ENCODE measurements at places on chromosomes 16 and 17.

DNA sequence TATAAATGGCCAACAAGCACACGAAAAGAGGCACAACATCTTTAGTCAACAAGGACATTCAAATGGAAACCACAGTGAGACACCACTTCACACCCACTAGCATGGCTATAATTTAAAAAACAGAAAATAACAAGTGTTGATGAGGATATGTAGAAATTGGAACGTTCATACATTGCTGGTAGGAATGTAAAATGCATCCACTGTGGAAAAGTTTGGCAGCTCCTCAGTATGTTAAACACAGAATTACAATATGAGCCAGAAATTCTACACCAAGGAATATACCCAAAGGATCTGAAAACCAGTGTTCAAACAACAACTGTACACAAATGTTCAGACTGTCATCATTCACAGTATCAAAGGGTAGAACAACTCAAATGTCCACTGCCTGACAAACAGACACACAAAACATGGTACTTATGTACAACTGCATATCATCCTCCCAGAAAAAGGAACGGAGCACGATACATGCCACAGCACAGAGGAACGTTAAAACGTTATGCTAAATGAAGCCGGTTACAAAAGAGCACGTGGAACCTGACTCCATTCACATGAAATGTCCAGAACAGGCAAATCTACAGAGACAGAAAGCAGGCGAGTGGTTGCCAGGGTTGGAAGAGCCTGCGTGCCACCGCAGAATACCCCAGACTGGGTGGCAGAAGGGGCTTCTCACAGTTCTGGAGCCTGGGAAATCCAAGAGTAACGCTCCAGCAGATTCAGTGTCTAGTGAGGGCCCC lies 32.8 kb upstream of the METRNL start:
- no peak for DNase-seq

- DNase-seq, result no peak
Measured at GRCh38 chr17:32529604-32530003, 42.8 kb downstream of the CDK5R1 start.

DNA sequence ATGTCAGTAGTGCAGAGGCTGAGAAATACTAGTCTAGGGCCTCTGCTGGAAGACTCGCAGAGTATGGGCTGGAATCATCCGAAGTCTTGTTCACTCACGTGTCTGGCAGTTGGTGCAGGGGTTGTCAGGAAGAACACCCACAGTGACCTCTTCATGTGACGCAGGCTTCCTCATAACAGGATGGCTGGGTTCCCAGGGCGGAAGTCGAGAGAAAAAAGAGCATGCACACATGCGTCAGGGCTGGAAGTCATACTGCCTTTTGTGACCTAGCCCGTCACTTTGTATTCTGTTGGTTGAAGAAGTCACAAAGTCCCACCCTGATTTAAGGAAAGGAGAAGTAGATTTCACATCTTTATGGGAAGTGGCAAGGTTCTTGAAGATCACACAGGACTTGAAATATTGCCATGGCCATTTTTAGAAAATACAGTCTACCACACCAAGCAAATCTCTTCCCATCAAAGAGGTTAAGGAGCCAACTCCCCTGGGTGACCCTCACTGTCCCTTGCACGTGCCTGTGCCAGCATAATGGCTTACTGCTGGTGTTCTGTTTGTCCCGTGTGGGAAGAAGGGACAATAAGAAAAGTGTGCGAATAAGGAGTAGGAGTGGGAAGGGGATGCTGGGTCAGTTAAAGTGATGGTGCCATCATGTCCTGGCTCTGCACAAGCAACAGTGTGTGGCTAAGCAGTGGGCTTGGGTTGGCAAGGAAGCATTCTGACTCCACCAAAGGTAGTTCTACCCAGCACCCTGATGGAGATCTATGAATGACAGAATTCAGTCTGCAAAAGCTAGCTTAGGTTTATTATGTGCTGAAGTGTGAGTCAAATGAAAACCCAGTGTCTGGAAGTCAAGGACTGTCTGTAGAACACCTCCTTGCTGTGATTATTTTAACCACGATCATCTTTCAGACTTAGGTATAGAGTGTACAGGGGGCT lies 28.1 kb downstream of the HEATR3 start:
- DNase-seq, result no peak

DNA sequence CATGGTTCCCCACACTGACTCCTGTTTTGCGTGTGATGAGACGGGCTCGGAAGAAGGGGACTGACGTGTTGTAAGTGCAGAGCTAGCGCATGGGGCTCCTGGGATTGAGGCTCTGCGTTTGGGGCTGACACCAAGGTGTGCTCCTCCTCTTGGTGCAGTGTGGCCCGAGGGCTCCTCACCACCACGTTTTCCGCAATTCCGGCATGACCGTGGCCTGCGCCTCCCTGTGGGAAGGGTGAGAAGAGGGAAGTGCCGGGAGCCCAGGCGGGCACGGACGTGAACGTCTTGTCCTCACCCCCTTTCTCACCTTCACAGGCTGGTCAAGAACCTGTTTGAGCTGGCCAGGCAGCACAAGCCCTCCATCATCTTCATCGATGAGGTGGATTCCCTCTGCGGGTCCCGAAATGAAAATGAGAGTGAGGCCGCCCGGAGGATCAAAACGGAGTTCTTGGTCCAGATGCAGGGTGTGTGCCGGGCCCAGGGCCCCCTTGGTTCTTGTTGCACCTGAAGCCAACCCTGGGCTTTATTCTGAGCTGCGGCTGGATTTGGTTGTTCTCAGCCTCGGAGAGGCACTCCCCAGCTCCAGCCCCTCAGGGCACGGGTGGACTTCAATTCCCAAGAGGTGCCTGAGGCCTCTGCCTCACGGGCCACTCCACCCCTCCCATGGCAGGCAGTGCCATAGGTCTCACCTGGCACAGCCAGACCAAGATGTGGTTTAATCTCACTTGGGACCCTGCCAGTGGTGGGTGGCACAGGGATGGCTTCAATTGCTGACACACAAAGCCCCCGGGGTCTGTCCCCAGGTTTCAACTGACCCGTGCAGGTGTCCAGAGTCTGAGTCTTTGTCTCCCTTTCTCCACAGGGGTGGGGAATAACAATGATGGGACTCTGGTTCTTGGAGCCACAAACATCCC lies 8.9 kb downstream of the VPS4A start:
- DNase-seq, result no peak

DNA sequence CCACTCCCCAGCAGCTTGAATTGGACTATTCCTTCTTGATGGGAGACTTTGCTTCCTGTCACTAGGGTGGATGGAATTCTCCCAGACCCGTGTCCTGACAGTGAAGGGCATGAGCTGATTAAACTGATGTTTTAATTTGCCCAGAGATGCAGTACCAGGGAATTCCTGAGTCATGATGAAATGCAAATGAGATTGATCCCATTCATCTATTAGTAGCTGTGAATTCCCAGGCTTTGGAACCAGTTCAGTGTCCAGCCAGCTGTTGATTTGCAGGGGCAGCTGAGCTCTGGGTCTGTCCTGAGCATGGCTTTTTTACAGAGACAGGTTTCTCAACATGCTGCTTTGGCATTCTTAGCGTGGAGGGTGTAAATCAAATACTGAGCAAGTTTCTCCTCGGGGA lies 157.9 kb downstream of the PITPNC1 start:
- no peak for DNase-seq

DNA sequence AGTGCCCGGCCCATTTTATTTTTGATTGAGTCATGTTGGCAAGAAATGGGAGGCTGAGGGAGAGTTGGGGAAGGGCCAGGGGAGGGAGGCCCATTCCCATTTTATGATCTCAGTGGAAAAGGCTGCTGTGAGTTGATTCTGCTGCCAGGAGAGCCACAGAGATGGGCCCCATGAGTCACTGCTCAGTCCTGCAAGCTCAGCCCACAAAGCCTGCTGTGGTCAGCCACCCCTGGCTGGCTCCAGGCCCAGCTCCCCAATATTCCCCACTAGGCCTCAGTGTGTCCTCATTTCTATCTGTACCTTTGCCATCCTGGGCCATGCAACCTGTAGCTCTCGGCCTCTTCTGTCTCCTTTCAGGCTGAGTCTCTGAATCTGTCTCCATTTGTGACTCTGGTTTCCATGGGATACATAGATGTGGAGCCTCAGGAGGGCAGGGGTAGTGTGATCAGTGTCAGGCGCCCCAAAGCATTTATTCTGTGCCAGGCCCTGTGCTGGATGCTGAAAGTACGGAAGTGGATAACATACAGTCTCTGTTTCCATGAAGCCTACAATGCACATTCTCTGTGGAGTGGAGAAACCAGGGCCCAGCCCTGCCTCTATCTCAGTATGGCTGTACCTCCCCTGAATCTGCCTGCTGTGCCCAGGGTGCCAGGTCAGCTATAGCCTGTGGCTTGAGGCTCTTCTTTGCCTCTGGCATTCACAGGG lies 1.9 kb upstream of the PLEKHG4 start:
- no peak for DNase-seq

GRCh38 chr17:79926142-79926604 lies 86.9 kb upstream of the CBX4 start:
- no peak for DNase-seq

- DNase-seq, result no peak
Measured at GRCh38 chr17:45384789-45385262, 47.8 kb downstream of the ARHGAP27 start.

GRCh38 chr17:68290268-68290954 lies 516 bp downstream of the SLC16A6 start:
- peak; percentile 53 for DNase-seq

DNA sequence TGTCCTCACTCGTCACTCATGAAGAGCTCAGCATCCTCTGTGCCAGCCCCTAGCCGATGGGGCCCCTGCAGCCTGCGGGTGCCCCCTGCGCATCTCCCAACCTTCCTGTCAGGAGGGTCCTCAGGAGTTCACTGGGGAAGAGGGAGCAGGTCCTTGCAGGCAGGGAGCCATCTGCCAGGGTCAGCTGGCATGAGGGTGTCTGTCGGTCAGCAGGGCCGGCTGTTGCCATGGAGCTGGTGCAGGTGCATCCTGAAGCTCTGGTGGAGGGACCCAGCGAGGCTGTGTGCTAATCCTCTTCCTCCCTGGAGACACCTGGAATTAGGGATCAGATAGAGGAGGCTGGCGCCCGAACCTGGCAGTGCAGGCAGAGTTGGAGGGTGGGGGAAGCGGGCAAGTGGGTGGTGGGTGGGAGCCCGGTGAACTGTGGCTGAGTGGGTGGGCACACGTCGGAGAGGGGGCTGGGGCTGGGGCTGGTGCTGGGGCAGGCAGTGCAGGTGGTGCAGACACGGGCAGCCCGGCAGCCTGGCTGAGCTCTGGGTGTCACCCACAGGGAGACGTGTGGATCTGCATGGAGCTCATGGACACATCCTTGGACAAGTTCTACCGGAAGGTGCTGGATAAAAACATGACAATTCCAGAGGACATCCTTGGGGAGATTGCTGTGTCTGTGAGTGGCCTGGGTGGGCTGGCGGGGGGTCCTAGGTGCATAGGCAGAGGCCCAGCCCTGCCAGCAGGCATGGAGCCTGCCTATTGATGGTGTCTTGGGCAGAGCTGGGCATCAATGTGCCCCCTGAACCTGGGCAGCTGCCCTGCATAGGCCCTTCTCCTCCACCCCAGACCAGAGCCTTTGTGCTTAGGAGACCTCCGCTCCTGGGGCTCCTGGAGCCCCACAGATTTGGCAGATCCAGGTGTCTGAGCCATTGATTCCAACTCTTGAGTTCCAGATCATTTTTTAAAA lies 17.4 kb downstream of the MAP2K3 start:
- no peak for DNase-seq

DNA sequence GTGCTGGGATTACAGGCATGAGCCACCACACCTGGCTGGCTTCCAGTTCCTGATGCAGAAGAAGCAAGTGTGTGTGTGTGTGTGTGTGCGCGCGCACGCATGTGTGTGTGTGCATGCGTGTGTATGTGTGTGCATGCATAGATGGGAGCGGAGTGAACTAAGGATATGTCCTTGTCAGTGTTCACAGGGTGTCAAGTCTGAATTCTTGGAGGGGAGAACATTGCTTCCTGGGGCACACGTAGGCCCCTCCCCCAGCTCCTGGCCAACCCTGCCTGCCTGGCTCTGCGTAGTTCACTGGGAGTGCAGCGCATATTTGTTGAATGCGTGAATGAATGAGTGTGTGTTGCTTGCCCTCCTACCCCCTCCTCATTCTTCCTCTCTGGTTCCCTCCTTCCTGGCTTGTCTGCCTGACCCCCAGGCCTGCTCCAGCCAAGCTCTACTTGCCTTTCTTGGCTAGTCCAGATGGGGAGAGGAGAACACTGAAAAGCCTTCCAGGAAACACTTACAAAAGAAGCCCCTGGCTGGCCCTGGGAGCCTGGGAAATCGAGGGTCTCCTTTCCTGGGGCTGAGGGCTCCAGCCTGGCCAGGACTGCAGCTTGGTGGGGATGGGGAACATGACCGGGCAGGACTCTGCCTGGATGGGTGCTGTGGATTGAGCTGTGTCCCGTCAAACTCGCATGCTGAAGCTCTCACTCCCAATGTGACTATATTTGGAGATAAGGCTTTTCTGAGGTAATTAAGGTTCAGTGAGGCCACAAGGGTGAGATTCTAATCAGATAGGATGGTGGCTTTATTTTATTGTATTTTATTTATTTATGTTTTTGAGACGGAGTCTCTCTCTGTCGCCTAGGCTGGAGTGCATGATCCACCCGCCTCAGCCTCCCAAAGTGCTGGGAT lies 27.9 kb downstream of the IGFBP4 start:
- no peak for DNase-seq

- no peak for DNase-seq
Measured at GRCh38 chr16:55435387-55435786, 43.6 kb upstream of the MMP2 start.

GRCh38 chr16:84084570-84085270 lies 32.0 kb downstream of the MBTPS1 start:
- peak; percentile 53 for DNase-seq

DNA sequence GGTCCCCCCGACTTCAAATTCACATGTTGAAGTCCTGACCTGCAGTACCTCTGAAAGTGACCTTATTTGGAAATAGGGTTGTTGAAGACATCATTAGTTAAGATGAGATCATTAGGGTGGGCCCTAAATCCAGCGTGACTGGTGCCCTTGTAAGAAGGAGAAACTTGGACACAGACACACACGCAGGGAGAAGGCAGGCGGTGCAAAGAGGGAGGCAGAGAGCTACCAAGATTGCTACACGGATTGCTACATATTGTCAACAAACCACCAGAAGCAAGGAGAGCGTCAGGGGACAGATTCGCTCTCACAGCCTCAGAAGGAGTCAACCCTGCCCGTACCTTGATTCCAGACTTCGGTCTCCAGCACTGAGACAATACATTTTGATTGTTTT lies 6.8 kb upstream of the WBP2 start:
- DNase-seq, result no peak

DNA sequence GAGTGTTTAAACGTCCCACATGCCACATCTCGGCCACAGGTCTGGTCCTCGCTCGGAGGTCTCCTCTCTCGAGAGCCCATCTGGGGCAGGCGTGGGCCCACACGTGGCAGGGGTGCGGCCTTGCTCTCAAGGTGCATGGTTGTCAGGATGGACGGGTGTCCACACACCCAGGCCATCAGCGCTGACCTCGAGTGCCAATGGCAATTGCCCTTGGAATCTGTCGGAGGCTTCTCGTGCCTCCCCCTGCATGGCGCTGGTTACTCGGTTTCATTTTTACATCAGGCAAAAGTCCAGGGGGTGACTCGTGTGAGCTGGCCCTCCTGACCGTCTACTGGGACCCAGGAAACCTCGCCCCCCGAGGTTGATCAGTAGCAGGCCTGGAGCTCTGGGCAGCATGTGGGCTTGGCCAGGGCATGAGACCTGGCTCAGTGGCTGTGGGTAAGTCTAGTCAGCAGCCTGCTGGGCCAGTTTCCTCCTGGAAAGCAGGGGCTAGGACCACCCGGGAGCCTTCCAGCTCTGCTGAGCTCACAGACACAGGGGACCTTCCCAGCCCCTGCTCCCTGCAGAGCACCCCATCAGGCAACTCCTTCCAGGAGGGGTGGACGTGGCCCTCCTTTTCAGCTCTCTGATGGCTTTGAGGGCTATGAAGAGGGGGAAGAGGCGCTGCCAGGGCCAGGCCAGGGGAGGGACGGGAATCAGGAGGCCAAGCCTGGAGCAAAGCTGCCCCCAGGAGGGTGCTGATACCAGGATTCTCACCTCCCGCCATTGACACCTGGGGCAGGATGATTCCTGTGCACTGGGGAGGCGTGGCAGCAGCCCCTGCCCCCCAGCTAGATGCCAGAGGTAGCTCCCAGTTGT lies 3.7 kb upstream of the ZNF469 start:
- no peak for DNase-seq

Data from activated effector memory CD4-positive, alpha-beta T cell treated with Interleukin-2 at 50 U/mL for 16 hours (primary cell).